ENCODE measurements at places on chromosomes 11 and 22. TPM values are rescaled to one million over a fixed set of nuclear protein-coding genes. Genes with fewer than 3 reads are reported as not detected.

CENPM gene
- total RNA-seq, result 12.2 TPM

SNX32 gene
- 4.9 TPM for total RNA-seq

GLYATL1 gene
- 1.8 TPM for total RNA-seq

CCDC15 gene
- 3.5 TPM for total RNA-seq

ARHGAP42 gene
- 21.4 TPM for total RNA-seq

MYO18B gene
- 0.36 TPM for total RNA-seq

CTTN gene
- 119 TPM for total RNA-seq

ACRV1 gene
- total RNA-seq, result 0.18 TPM

ZP1 gene
- total RNA-seq, result not detected

CHRNA10 gene
- 1.8 TPM for total RNA-seq

CLDN5 gene
- total RNA-seq, result 52.7 TPM

CARD18 gene
- total RNA-seq, result not detected

DNA sequence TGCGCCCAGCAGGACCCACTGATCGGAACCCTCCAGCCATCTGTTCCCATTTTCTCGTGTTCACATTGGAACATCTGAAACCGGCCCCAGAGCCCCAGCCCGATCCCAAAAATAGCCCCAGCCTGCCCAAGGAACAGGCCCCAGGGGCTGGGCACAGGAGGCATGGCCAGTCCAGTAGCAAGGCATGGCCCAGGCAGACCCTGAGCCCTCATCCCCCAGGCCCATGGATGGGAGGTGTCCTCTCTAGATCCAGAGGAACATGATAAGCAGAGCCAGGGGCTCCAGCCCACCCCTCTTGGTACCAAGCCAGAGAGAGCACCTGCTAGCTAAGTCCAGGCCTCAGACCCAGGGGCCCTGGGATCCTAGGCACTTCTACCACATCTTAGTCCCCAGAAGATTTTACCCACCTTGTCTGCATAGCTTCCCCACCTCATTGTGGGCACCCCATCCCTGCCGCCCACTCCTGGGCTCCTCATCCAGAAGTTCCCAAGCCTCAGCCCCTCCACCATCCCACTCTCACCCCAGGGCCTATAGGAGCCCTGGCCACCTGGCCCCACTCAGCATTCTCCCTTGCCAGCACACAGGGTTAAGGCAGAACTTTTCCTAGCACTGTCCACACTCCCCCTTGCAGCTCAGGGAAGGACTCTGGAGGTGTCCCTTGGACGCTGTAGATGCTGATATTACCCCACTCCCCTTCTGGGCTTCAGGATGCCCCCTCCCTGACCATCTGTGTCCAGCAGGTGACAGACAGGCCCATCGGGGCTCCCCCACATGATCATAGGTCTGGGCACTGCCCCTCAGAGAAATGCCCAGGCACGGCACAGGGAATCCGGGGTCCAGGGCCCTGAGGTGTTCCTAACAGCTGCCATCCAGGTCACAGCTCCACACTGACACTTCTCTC, 9.5 kb downstream of the BCL9L start:
- no peak for DNase-seq

GRCh38 chr22:30204742-30205111, 41.8 kb downstream of the LIF start:
- DNase-seq, result no peak

DNA sequence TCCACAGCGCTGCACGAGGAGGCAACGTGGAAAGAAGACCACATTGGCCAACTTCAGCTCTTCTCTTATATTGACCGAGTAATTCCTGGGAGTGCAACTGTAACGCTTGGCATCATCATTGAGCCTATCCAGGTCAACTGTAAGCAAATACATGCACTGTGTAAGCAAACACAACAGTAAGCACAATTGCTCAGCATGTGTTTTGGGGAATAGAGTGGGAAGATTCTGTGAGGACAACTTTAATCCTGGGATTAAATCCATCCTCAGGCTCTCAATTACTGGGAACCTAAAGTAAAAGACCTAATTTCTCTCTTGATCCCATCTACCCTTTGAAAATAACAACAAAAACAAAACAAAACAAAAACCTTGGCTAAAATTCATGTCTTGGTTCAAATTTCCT, 109.5 kb upstream of the DDI1 start:
- no peak for DNase-seq

DNA sequence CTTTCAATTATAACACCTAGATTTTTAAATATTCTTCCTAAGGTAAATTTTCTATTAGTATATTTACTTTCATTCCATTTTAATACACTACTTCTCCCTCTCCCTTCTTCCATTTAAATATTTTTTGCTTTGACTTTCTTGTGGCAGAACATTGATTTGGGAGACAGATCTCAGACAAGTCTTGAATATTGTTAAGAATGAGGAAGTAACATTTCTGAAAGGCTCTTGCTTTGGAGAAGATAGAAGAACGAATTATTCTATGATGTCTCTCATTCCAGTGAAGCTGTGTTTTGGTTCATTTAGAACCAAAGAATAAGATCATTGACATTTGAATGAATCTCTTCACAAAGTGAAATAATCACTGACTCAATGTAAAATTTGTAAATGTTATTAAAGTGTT, 2.4 kb downstream of the IPO7 start:
- DNase-seq, result no peak

DNA sequence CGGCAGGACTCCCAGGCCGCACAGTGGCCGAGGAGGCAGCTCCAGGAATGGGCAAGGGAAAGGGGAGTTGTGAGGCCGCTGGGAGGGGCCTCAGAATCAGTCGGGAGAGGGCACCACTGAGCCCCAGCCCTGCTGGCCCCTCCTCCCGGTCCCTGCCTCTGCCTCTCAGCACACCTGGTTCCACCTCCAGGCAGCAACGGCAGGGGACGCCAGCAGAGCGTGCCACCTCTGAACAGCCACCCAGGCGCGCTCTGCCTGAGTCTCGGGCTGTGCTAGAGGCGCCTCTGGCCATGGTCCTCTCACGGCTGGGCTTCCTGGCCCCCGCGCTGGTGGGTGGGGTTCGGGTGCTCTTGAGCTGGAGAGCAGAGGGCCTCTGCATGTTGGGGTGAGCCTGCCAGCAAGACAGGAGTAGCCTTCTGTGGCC, 33.0 kb downstream of the MOB2 start:
- no peak for DNase-seq

DNA sequence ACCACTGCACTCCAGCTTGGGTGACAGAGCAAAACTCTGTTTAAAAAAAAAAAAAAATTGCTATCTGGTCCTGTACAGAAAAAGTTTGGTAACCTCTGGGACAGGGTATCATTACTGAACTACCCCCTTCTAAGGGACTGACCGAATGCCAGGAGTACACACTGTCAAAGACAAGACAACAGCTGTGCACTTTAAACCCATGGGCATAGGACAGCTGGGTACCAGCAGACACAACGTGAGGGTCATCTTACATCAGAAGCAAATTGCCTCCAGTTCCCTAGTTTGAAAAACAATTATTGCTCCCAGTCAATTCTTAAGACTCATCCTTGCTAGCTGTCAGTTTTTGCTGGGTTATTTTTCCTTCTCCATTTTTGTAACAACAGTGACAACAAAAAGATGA, 17.8 kb downstream of the CD59 start:
- DNase-seq, result no peak

GRCh38 chr11:18671246-18671645, 27.3 kb upstream of the TMEM86A start:
- DNase-seq, result no peak

DNA sequence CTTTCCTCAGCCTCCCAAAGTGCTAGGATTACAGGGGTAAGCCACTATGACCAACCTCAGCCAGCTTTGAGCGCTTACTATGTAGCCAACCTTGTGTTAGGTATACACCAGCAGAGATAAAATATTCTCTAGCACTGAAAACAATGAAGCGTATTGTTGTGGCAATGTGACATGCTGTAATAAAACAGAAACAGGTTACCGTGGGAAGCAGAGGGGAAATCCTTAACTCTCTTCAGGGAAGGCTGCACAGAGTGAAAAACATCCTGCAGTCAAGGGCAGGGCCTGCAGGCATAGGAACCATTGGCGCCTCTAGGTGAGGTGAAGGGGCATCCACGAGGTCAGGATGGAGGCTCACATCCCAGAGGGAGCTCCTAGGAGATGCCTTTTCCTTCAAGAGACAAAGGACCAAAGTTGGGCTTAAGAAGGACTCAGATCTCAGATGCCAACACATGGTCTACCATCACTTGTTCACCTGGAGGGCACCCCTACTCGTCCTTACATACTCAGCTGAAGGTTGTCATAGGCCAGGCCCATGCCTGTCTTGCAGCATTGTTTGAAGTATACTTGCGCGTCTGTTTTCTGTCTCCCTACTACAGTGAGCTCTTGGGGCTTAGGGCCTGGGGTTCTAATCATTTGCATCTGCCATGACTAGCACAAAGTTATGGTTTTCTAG, 8.0 kb downstream of the POLD4 start:
- DNase-seq, result no peak

- no peak for DNase-seq
Observed at GRCh38 chr11:14622223-14622954, 21.2 kb upstream of the PDE3B start.

DNA sequence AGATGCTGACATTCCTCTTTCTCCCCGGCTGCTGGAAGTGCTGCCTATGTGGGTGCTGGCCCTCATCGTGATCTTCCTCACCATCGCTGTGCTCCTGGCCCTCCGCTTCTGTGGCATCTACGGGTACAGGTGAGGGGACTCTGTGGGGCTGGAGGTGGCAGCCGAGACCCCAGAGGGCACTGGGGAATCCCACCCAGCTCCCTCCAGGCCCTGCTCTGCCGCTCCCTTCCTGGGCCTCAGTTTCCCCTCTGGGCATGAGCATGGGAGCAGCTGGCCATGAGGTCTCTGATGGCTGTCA, 21.8 kb downstream of the CSF2RB start:
- DNase-seq, result no peak

- no peak for DNase-seq
Observed at GRCh38 chr11:73990730-73991129, 8.1 kb upstream of the UCP2 start.

- no peak for DNase-seq
Observed at GRCh38 chr22:25666308-25666707, 75.7 kb upstream of the MYO18B start.

DNA sequence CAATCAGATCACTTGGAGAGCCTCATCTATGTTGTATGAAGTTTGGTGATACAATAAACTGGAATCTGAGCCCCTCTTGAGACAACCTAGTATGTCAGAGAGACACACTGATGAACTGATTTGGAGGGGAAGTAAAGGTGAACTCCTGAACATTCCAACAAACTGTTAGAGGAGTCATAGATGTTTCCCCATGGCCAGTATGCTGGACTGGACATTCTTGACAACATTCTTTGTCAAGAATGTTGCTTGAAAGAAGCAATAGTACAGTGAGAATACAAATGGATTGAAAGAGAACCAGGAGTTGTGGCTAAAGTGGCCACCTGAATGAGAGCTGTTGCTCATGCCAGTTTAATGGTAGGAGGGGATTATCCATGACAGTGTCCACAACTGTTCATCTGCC, 588.1 kb downstream of the NELL1 start:
- DNase-seq, result no peak

DNA sequence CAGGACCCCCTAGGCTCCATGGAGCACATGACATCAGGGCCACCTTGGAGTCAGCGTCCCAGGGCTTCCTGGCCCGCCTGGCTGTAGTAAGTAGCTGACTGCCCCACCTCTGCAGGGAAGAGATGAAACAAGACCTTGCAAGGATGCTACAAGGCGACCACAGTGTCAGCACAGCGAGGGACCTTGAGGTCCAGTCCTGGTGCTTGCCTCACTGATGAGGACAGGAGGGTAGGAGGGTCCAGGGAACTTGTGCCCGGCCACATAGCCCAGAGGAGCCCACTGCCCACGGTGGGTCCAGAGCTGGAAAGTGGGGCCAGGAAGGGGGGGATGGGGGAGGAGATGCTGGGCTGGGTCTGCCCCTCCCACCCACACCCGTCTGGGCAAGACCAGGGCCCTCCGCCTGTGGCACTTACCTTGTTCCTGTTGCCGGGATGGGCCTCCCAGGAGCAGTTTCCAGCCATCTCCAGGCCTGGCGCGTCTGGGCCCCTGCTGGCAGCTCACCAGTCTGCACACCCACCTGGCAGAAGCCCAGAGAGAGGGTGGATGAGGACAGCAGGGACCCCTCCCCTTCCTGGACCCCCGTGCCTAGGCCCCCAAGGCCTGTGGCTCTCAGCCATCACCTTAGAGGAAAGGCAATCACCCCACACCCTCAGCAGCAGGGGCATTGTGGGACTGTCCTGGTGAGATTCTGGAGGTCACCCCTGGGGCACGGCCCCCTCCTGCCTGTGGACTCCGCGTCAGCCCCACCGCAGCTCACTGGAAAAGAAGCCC, 3.4 kb downstream of the MRGPRF start:
- no peak for DNase-seq

DNA sequence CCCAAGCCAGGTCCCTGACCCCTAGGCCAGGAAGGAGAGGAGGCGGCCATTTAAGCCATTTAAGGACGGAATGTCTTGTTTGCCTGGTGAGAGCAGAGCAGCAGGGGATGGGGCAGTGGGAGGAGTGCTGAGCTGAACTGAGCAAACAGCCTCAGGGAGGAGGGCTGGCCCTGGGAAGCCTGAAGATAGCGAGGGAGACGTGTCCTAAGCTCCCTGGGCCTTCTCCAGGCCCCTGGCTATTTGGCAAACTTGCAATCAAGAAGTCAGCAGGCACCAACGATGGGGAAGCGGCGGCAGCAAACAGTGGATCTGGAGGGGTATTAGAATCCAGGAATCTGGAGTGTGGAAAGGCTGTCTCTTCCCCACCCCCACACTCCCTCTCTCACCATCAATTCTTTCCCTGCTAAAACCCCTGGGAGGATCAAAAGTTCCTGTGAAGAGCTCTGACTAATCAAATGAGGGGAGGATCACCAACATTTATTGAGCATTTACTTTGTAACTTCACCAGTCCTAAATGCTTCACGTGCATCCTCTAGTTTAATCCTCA, 8.8 kb downstream of the BCL9L start:
- DNase-seq, result no peak

DNA sequence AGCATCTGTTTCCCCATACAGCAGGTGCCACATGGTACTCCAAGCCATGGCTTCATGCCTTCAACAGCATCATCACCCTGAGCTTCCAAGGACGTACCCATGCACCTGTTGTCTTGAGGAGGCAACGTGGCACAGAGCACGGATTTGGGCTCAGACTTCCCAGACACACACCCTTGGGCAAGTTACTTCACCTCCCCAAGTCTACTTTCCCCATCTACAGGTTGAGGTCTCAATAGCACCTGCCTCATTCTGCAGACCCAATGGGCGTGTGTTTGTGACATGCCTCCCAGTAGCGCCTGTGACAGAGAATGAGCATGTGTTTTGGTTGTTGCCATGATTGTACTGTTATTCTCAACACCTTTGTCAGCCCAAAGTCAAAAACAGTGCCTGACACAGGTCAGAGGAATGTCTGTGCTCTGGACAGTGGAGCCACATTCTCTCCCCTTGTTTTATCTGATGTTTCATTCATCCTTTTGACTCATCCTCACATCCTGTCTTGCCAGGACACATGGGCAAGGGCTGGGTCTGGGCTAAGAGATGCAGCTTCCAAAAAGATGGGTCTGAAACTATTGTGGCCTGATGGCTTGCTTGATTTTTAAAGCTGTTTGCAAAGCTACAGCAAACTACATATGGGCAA, 53.4 kb upstream of the CCND1 start:
- no peak for DNase-seq

DNA sequence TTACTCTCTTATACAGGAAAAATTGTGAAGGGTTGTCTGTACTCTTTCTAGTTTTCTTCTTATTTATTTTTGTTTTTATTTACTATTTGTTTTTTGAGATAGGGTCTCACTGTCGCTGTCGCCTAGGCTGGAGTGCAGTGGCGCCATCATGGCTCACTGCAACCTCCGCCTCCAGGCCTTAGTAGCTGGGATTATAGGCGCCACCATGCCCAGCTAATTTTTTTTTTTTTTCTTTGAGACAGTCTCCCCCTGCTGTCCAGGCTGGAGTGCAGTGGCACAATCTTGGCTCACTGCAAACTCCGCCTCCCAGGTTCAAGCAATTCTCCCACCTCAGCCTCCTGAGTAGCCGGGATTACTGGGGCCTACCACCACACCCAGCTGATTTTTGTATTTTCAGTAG, 18.4 kb downstream of the CUL5 start:
- no peak for DNase-seq

Measured in cerebellum (tissue), 4 donors.